ENCODE measurements at places on chromosomes 16 and 17.
A peak's percentile ranks its signal among the peaks of the same experiment; 100 is the strongest.

- no peak for DNase-seq
Measured at GRCh38 chr17:30565073-30565935, 88.1 kb downstream of the GOSR1 start.

DNA sequence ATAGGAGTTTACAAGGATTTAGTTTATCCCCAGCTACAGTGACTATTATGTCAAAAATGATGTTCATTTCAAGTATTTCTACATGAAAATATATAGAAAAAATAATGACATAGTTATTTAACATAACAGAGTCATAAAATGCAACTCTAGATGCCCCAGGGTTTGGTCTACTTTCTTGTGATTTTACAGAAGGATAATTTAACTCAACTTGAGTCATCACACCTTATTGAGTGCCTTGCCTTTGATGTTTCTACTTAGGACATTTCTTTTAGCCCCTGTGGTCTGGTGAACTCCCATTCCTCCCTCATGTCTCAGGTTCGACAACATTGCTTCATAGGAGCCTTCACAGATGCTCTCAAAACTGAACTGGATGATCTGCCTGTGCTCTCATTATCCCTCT, 2.0 kb downstream of the KRT20 start:
- DNase-seq = no peak

GRCh38 chr16:11556214-11556819, 30.4 kb downstream of the LITAF start:
- no peak for DNase-seq

DNA sequence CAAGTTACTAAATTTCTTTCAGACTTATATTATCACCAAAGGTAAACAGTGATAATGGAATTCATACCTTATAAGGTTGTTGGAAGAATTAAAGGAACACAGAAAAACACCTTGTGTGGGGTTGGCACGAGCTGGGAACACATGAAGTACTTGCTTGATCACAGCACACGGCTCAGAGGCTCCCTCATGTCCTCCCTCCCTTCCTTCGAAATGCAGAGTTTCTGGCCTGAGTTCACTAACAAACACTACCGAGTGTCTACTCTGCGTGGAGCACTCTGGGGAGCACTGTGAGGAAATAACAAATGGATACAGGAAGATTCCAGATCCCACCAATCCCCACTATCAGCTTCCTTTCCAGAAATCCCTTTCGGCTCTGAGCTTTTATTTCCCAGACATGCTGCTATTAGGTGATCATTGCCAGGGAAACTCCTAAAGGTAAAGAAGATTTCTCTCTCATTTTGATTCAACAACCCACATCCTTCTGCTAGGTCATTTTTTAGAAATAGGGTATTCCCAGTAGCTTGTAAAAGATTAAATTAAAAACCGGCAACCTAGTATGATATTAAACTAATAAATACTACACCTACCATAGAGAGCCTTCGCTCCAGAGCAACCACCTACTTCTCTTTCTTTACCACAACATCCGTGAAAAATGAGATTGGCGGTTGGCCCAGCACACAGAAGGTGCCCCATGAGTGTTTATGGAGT, 6.1 kb upstream of the HNF1B start:
- DNase-seq = no peak

DNA sequence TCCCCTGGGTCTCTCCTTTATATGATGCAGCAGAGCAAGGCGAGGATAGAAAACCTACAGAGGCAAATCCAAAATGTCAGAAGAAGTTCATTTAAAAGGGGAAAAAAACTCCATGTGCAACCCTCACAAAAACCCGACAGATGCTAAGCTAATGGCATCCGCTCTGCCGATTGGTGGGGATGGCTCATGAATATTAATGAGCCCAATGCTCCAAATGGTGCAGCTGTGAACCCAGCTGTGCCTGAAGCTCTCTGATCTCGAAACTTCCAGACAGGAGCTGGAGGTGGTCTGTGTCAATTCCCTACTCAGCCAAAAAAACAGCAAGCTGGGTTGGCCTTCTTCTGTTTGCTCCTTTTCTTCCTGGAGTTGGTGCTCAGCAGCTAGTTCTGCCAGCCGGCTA, 15.5 kb downstream of the SNX11 start:
- DNase-seq = no peak

DNA sequence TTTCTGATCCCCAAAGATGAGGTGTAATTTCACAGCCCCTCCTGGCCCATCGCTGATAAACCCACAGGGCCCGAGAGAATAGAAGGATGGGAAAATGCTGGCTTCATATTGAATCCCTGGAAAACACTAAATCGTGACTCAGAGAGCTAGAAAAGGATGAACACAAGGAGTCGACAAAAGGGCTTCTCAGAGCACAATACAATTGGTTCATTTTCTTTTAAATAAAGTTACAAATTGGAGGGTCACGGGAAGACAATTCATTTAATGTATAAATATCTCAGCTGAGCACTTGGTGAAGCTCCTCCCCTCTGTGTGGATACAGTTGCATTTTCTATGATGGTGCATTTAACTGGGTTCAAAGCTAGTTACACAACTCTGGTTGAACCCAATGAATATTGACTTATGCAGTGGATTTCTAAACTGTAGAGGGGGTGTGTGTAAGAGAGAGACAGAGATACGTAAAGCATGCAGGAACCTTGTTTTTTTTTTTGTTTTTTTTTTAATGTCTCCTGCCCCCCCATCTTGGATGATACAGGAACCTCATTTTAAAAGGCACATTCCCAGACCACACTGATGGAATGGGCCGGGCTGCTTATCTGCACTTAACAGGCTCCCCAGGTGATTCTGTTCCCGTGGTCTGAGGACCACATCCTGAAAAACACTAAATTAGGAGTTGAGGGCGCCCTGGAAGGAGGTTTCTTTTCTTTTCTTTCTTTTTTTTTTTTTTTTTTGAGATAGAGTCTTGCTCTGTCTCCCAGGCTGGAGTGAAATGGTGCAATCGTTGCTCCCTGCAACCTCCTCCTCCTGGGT, 14.1 kb downstream of the TTYH2 start:
- DNase-seq = no peak

- DNase-seq = peak; percentile 2
Measured at GRCh38 chr17:28426081-28426519, 20.1 kb upstream of the SLC46A1 start.

GRCh38 chr16:14151256-14152030, 80.3 kb downstream of the MRTFB start:
- peak; percentile 70 for DNase-seq

GRCh38 chr17:74280093-74280513, 6.1 kb downstream of the DNAI2 start:
- DNase-seq = no peak

GRCh38 chr17:61208301-61209105, 191.1 kb upstream of the TBX2 start:
- peak; percentile 51 for DNase-seq

- DNase-seq = no peak
Measured at GRCh38 chr17:80107231-80108021, 6.0 kb downstream of the GAA start.
